Gastroesophageal sphincter (tissue), 4 donors: ENCODE measurements at places on chromosomes 2 and 18.

DNA sequence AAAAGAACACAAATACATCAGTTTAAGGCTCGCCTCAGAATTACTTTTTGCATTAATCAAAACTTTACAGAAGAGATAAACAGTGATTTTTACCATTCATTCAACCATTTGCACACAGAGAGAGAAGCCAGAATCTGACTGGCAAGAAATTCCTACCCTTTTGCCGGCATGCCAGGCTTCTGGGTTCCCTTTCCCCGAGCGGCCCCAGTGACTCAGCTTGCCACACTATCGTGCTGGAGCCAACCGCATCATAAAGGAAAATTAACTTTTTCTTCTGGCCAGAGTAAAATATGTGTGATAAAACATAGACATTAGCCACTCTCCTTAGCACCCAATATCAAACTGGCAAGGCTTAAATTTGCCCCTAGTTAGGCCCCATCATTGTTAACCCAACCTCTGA is 61.8 kb upstream of the IKZF2 start:
- ATAC-seq = no peak

- no peak for ATAC-seq
These were observed 23.4 kb downstream of the NEMP2 start for GRCh38 chr2:190511104-190511503.

DNA sequence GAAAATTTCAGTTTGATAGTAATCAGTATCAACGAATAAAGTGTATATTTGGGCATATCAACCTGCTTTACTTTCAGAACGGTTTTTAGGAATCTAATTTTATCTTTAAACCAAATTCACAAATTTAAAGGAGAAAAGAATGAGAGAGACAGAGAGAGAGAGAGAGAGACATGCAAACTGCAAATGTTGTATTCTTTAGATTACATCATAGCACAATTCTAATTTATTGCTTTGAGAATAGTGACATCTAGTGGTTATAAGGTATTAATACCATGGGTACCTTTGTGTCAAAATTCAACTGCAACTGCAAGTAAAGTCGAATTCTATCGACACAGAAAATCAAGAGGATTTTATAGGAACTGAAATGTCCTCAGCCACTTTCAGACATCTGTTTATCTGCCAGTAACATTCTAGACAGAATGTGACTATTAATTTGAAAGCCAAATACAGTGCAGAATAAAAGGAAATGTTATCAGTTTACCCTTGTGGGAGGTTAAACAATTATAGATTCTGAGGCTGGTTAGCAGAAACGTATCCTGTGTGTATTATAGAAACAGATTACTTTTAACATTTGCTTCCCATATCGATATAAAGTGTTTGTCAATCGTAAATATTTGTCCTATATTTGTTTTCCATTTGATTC is 529.8 kb upstream of the VRK2 start:
- no peak for ATAC-seq

GRCh38 chr2:23918837-23919489 is 8.0 kb downstream of the ATAD2B start:
- ATAC-seq = no peak

DNA sequence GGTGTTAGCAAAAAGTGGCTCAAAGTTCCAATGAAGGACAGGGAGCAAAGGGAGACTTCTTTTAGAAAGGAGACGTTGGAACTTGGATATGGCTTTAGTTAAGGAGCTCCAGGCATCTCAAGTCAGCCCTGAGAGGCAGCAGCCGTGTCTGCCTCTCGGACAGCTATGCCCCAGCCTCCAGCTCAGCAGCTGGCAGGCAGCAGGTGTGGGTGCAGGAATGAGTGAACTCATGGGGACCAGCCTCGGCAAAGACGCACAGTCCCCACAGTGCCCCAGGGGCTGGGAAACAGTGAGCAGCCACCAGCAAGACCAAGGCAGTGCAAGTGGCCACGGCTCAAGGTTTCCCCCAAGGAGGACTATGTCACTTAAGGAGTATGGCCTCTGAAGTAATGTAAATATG is 1.6 kb upstream of the LRRFIP1 start:
- no peak for ATAC-seq

DNA sequence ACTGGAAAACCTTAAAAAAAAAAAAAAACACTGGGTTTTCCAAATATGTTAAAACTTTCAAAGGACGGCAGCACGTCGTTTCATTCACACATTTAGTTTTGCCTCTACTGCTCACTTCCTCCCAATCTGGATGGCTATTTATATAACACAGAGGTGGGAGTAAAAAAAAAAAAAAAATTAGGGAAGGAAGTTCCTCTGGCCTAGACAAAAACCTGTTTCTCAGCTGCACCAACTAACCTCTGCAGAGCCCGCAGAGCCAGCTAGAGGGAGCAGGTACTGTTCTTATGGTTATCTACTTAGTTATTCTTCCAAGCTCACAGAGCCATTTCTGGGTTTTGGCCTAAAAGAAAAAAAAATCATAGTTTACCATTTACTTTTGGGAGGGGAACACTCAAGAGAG is 28.1 kb downstream of the SLC1A4 start:
- no peak for ATAC-seq

DNA sequence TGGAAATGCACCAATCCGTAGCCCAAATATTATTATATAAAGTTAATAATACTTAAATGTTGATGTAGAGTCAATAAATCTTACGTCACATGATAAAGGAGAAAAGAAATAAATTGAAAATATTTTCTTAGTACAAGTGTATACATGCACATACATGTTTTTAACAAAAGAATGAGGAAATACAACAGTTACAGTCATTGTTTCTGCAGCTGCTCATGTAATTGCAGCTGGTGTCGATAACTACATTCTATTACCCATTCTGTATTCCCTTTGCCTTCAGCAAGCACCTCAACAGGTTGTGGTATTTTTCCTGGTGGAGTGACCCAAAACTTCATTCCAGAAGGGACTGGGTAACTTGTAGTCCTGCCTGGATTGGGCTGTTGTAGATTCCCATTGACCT is 377.8 kb upstream of the FSIP2 start:
- ATAC-seq = no peak

- no peak for ATAC-seq
These were observed 71.8 kb downstream of the ASAP2 start for GRCh38 chr2:9278439-9278838.

GRCh38 chr2:239537633-239538356 is 137.0 kb upstream of the HDAC4 start:
- no peak for ATAC-seq

DNA sequence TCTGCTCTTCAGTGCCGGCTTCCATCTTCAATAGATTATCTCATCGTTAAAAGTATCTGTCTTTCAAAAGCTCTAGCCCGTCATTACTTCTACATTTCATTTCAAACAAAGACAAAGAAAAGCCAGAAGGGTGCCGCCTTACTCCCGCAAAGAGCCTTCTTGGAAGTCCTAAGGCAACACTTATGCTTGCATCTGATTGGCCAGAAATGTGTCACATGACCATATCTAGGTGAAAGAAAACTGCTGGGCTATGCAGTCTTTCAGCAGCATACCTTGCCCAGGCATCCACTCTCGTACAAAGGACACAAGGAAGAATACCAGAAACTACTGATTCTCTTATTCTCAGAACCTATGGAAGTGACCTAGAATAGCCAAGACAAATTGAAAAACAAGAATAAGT is 217.1 kb upstream of the SLC35G4 start:
- no peak for ATAC-seq

DNA sequence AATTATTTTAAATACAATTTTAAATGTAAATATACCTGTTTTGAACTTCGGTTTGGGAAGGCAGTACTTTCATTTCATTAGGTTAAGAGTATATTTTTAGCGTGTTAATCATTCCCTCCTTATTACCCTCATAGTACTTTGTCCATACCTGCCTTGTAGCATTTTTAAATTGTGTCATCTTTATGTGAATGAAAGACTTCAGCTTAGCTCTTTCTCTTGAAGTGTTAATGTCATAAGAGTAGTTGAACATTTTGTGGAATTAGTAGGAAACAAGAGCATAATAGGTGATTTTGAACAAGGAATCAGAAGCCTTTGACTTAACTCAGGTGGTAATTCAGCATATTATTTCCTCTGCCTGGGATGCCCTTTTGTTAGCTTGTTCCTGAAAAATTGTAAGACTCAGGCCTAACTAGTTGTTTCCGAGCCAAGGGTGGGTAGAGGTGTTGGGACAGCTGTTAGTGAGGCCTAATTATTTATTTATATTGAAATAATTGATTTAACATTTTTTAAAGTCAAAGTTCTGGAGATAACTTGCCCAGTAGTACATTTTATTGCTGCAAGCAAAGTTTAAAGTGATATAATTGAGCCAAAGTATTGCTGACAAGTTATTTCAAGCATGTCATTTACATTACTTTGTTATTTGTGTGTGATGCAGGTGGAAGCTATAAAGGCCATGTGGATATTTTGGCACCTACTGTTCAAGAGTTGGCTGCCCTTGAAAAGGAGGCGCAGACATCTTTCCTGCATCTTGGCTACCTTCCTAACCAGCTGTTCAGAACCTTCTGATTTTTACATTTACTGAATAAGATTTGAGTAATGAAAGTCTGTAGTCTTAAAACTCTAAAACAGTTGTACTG is 38.7 kb downstream of the DDX1 start:
- no peak for ATAC-seq

DNA sequence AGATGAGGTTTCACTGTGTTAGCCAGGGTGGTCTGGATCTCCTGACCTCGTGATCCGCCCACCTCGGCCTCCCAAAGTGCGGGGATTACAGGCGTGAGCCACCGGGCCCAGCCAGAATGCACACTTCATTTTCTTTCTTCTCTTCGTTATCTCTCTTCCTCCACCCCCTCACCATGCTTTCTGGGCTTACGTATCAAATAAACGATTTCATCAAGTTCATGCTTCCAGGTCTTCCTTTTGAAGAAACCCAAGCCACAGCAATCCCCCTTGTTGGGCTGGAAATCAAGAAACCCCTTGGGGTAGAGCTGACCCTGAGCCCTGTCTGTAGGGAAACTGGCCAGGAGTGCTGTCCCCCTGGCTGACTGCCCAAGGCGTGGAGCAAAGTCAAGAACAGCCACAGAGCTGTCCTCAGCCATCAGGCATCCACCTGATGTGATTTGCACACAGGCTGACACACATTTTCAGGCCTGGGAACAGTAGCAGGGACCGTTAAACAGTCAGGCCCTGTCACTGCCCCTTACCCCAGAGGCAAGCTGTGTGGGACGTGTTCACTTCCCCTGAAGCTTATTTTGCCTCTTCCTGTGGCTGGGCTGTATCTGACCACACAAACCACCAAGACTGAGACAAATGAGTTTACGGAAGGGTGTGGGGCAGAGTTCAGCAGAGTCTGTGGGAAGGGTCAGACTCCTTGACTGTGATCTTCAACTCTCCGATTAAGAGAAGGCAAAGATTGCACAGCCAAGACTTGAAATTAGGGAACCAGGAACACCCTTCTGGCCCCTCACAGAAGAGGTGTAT is 15.1 kb upstream of the NMUR1 start:
- peak; percentile 20 for ATAC-seq

- no peak for ATAC-seq
These were observed 362.0 kb upstream of the KYNU start for GRCh38 chr2:142515493-142515892.

DNA sequence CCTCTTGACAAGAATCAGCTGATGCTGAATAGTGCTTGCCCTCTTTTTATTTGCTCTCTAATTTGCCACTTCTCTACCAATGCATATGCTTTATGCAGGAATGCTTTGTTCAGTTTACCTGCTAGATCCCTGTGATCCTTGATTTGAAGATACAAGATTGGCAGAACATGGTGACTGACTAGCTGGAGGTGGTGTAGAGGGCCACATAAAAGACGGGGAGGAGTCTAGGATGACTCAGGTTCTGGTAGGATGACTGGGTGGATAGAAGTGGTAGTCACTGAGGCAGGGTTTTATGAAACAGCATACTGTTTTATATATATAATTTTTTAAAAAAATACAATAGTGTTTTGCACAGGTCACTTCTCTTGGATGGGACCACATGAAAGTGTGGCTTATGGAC is 6.3 kb upstream of the ADGRF3 start:
- no peak for ATAC-seq

DNA sequence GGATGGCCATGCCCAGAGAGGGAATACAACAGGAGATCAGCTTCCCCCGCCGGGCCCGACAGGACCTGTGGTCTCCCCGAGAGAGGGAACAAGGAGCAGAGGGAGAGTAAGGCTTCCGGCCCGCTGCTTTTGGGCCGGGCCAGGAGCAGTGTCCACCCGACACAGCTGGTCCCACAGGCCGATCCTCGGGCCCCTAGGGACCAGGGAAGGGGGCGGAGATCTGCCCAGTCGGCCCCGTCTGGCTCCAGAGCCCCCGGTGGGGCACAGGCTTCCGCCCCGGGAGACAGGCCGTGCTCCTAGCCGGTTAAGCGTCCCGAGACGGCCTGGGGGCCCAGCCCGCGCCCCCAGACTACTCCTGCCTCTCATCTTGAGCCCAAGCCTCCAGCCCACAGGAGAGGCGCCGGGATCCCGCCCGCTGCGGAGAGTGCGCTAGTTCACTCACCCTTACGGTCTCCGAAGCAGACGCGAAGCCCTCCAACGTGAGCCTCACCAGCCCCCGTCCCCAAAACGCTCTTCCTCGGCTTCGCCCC is at the start of gene MCFD2:
TSS of gene MCFD2 (minus strand) at position 526 of the 530 bp plus-strand sequence. CDS start 6,635 bp downstream, outside the sequence.
- peak; percentile 48 for ATAC-seq

- no peak for ATAC-seq
These were observed 205.3 kb upstream of the CDH20 start for GRCh38 chr18:61127714-61128467.

GRCh38 chr2:137947032-137947727 is 17.1 kb upstream of the HNMT start:
- ATAC-seq = no peak

DNA sequence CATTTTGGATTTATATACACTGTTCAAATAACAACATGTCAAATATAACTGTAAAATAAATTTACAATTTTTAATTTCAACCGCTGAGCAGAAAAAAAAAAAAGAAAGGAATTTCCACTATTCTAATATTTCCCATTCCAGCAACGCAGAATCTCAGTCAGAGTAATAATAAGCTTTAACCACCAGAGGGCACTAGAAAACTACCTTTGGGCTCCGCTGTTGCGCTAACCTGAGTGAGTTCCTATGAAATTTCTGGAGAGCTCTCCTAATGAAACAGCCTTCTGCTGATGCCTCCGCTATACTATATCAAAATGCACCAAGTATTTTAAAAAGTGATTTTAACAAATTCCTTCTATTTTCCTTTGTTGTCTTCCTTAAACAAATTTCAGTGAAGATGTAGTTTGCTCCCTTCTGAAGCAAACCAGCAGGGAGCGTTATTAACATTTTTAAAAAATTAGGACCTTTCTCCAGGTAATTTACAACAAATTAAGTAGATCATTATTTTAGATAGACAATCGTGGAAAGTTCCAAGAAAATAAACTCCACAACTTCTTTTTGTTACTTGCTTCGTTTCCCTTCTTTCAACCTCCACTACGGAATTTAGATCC is 23.0 kb downstream of the ERMN start:
- ATAC-seq = no peak

GRCh38 chr2:225002656-225003045 is 39.6 kb downstream of the DOCK10 start:
- ATAC-seq = no peak

- no peak for ATAC-seq
These were observed 8.1 kb downstream of the EMX1 start for GRCh38 chr2:72925328-72925943.

- no peak for ATAC-seq
These were observed 8.7 kb upstream of the HTR2B start for GRCh38 chr2:231133365-231134099.
